ENCODE measurements at places on chromosomes 7 and 10.

DNA sequence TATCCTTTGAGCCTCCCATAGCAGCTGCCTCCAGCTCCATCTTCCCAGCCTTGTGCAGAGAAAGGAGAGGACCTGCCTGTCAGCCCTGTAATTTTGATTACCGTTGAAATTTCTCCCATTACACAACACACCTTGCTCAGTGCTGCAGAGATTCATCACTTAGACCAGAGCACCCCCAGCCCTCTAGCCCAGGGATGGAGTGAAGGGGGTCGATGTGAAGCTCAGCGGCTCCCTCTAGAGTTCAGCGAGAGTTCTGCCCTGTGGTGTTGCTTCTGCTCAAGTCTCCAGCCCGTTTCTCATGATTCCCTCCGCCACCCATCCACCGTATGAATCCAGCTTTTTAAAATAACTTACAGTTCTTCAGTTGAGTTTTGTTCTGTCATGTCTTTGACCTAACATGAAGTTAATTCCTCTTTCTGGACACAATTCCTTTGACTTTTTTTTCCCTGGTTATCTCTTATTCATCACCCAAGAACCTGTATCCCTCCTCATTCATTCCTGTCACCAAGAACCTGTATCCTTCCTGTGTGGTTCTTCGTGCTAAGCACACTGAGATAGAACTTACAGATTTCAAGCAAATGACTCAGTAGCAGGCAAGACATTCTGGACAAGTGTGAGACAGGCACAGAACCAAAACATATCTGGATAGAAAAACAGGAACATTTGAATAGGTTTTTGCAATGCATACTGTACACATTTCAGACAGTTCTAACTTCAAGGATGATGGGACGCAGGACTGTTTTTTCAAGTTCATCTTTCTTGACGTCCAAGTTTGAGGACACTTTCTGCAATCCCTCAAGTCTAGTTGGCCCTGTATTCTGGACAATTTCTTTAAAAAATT is 35.0 kb upstream of the ZNF32 start:
- peak; percentile 13 for DNase-seq

DNA sequence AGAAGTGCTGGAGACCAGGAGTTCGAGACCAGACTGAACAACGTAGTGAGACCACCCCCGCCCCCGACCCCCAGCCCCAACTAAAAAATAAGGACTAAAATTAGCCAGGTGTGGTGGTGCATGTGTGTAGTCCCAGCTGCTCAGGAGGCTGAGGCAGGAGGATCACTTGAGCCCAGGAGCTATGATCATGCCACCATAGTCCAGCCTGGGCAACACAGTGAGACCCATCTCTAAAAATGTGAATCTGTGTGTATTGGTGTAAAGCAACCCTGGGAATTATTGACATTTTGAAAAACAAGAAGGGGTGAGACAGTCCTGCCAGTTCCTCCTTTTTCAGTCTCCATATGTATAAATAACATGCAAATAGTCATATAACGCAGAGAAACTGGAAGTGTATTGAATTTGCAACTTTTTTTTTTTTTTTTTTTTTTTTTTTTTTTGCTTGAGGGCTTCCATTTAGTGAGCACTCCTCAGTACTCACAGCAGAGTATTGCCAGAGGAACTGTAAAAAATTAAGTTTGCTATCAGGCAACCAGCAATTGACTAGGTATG is 3.4 kb upstream of the ITGB1 start:
- DNase-seq, result no peak

DNA sequence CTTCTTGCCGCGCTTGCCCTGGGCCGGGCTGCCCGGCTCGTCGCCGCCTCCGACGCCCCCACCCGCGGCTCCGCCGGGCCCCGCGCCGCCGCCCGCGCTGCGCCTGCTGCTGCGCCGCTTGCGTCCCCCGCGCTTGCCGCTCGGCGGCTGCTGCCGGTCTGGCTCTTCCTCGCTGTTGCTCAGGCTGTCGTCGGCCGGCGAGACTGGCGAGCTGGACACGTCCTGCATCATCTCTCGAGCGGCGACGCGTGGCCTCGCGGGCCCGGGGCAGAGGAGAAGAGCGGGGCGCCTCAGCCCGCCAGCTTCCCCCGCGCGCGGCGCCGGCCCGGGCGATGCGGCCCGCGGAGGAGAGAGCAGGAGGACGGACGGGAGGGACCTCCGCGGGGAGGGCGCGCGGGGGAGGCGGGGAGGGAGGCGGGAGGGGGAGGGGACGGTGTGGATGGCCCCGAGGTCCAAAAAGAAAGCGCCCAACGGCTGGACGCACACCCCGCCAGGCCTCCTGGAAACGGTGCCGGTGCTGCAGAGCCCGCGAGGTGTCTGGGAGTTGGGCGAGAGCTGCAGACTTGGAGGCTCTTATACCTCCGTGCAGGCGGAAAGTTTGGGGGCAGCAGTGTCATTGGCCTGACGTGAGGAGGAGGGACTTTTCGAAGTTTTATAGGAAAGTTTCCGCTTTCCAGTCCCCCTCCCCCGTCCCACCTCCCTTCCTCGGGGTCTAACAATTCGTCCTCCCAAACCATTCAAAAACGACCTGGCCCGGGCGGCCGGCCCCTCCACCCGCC is at the start of gene TWIST1:
TSS of gene TWIST1 (minus strand) at position 546 of the 779 bp plus-strand sequence. CDS start at position 231, 315 bp downstream.
- DNase-seq, result peak; percentile 22

GRCh38 chr10:76892766-76893479 is 744.7 kb downstream of the KCNMA1 start:
- no peak for DNase-seq

DNA sequence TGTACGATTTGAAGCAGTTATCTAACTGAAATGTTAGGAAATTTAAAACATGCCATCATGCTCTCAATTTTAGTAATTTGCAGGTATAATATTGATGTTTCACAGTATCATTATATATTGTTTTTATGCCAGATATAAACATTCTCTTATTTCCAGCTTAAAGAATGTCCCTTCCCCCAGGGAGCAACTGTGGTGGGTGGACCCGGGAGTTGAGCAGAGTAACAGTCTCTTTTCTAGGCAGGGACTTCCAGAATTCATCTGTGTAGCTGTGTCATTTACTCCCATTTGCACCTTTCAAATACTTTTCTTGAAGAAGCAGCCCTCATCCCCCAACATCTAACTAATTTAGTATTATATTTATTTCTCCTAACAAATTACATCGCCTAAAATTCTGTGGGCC is 9.6 kb downstream of the INPP5F start:
- no peak for DNase-seq

DNA sequence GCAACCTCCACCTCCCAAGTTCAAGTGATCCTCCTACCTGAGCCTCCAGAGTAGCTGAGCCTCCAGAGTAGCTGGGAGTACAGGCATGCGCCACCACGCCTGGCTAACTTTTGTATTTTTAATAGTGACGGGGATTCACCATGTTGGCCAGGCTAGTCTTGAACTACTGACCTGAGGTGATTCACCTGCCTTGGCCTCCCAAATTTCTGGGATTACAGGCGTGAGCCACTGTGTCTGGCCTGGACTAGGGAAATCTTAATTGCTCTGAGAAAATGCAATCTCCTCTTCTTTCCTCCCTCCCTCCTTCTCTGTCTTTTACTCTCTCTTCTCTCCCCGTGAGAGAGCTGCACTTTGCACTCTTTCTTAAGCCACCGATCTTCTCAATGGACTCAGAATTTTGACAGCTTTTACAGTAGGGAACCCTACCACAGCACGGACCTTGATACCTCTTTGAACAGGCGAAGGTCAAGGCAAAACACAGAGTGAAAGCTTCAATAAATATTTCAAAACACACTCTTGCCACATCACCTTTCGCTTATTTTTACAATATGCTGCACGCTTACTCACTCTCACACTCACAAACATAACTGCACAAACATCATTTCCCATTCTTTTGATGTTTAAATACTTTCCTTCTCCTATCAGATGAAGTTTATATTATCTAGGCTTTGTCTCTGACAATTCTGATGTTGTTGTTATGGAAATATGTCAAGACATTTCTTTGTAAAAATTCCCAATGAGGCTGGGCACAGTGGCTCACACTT is 173.4 kb upstream of the NRP1 start:
- DNase-seq, result no peak

DNA sequence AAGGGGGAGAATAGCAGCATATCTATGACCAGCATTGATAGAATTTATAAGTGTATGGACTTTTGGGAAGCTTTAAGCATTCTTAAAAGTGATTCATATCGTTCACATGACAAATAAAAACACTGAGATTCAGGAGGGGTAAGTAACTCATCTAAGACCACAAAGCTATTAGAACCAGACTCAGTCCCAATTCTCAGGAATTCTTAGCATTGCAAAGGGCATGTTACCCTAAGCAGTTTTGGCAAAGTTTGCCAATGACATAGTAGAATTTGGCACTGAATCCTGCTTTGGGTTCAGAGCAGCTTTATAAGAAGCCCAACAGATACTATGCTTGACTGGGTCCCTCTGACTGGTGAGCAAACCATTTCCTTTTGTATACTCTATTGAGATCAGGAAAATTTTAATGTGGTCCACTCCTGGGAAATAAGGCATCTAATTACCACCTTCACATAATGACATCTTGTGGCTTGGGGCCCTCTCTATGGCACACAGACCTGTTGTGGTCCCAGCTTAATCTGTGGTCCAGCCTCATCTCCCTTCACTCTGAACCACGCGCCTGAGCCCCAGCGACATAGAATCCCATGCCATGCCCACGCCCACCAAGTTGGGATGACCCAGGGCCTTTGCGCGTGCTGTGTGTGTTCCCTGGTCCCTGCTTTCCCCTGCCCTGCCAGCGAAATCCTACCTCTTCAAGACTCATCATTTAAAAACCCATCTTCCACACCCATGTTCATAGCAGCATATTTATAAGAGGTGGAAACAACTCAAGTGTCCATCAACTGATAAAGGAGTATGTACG is 37.5 kb upstream of the DOCK1 start:
- DNase-seq, result no peak

DNA sequence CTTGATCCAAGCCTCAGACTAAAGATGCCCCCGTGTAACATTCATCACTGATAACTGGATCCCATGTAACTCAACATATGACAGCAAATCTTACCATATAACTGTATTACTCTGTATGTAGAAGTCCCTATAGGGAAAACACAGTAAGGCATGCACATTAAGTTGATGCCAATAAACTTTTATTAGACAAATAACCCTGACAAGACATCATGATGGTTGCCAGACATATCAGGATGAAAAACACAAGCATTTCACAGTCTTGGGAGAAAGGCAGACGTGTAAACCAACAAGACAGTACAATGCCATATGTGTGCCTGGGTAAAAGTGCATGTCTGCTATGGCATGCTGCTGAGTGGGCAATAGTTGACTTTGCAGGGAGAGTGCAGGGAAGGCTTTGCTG is 142.2 kb downstream of the HERPUD2 start:
- no peak for DNase-seq

- DNase-seq, result no peak
These were observed 808.7 kb downstream of the XPNPEP1 start for GRCh38 chr10:109114579-109114978.

- no peak for DNase-seq
These were observed 192.5 kb downstream of the GFRA1 start for GRCh38 chr10:116080553-116080952.

GRCh38 chr10:133130602-133131001 is 29.4 kb upstream of the KNDC1 start:
- DNase-seq, result no peak

- DNase-seq, result no peak
These were observed 39.4 kb upstream of the ARHGAP21 start for GRCh38 chr10:24762966-24763623.

DNA sequence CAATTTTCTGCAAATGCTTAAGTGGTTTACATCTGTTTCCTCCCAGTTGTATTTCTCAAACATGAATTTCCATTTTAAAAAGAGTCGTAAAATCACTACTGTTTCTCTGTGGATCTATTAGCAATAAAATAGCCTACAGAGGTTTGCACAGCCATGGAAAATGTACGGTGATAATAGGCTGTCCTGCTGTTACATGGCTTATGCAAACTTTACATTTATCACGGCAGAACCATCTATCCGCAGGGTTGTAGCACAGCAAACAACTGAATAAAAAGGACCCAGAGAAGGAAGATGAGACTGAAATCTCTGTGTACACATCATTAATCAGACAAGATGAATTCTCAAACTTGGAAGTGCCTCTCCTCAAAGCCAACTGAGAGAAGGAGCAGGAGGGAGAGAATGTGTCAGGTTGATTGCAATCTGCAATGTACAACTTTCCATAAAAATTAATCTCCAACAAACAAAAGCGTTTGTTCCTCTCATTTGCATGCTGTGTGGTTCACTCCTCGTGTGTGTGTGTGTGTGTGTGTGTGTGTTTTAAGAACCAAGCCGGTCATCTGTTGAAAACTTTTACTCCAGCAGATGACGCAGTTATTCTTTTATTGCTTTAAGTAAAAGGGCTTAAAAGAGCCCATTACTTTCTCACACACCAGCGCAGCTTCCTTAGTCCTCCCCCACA is 279.3 kb downstream of the SKAP2 start:
- DNase-seq, result no peak

- no peak for DNase-seq
These were observed 352.0 kb downstream of the PCLO start for GRCh38 chr7:82810558-82811259.

DNA sequence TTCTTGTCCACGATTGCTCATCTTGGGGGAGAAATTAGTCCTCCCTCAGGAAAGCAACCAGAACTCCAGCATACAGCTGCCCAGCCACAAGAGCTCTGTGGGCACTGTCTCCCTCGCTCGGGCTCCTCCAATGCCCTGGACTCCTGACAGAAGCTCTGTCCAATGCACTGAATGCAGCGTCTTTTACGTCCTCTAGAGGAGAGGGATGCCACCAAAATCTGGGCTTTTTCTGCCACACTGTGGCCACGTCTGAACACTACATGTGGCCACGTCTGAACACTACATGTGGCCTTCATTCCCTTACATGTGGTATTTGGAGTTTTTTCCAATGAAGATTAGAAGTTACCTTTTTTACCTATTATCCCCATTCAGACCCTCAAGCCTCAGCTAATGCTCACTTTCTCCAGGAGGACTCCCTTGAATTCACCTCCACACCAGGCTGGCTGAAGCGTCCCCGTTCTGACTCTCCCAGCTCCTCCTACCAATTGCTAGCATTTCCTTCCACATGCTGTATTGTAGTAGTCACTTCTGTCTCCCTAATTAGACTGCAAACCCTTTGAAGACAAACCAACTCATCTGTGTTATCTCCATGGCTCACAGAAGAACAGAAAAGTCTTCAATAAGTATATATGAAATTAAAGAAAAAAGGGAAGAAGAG is 134.3 kb upstream of the PDE1C start:
- no peak for DNase-seq

- no peak for DNase-seq
These were observed 30.3 kb downstream of the CCDC3 start for GRCh38 chr10:12971001-12971788.

- no peak for DNase-seq
These were observed 595.0 kb downstream of the ARL4A start for GRCh38 chr7:13282377-13282980.

GRCh38 chr7:134905375-134905774 is 80.9 kb upstream of the AGBL3 start:
- no peak for DNase-seq
